ENCODE measurements at places on chromosomes 6 and 20. TPM values are rescaled to one million over a fixed set of nuclear protein-coding genes. Genes with fewer than 3 reads are reported as not detected.

The ASIP gene
- total RNA-seq = not detected

- DNase-seq = no peak
These were observed 226.4 kb upstream of the ZNF217 start for GRCh38 chr20:53819973-53820451.

GRCh38 chr6:98137391-98137790, 697.0 kb upstream of the POU3F2 start:
- DNase-seq = no peak

DNA sequence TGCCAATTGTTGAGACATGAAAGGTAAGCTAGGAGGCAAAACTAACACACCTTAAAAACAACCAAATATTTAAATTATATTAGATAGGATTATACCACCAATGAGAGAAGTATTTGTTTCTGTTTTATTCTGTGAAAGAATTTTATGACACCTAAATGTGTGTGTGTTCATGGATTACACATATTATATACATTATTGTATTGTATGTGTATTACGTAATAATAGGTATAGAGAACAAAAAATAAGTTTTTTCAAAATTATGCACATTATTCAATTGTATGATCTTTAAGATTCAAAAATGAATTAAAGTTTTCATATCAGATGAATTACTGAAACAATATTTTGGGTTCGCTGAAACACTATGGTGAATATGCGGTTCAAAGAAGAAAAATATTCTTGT, 84.3 kb upstream of the FABP7 start:
- DNase-seq = no peak

DNA sequence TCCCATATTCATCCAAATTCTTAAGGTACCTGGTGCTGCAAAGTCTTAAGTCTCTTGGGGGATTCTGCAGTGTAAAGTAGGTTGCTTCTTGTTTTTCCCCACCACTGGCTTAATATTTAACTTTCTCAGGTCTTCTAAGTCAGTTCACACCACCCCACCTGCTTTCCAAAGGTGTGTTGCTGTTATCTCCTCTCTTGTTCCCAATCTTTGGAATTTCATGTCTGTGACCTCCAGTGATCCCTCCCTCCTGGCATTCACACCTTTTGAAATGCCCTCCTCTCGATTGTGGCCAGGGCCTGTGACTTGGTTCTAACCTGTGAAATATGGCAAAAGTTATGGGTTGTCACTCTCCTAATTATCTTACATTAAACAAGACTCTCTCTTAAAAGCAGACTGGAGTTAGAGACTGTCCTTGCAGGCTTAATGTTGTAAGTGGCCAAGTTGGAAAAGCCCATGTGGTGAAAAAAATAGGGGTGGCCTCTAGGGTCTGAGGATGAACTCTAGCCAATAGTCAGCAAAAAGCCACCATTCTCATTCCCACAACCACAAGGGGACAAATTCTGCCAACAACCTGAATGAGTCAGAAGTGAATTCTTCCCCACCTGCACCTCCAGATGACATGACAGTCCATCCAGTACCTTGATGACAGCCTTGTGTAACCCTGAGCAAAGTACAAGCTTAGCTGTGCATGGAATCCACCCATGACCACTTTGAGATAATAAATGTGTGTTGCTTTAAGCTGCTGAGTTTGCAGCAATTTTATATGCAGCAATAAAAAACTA, 45.1 kb downstream of the ADGRF1 start:
- DNase-seq = no peak

DNA sequence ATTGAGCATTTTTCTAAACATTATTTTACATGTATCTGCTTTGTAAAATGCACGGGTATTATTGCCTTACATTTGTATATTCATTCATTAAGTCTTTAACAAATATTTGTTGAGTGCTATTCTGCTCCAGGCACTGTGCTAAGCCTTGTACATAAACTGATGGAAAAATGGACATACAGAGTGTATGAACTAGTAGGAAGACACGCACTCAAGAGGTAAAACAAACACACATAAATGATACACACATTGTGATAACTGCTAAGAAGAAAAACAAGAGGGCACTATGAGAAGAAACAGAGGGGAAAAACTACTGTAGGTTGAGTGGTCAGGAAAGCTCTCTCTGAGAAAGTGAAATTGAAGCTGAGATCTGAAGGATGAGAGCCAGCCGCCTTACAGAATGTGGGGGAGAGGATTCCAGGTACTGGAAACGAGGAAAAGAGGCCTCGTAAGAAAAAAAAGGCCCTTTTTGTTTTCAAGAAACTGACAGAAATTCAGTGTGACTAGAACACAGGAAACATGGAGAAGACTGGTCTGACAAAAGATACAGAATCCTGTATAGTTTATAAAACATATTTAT, 117.5 kb downstream of the EYA4 start:
- no peak for DNase-seq

DNA sequence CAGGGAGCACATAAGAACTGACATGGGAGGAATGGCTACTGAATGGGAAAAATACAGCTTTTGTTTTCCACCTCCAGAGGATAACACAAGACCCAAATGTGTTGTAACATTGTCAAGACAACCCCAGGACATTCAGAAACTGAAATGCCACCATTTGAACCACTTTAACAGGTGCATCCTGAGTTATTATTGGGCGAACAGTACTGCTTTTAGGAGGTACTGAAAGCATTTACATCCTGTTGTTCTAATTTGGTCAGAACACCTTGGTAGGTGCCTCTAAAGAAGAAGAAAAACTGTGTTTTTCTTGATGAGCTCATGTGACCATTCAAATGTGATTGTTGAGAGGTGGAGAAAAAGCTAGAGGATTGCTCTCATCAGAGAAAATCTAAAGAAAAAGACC, 6.4 kb upstream of the TXNDC5 start:
- DNase-seq = no peak

GRCh38 chr20:51497542-51498467, 44.7 kb downstream of the NFATC2 start:
- no peak for DNase-seq

GRCh38 chr20:46712056-46712636, 2.7 kb downstream of the SLC2A10 start:
- no peak for DNase-seq

Measured in liver (tissue), 10 donors.